Stimulated activated CD4-positive, alpha-beta T cell treated with anti-CD3 and anti-CD28 coated beads, Interleukin-12 subunit alpha, Interleukin-12 subunit beta, amount 100 ng/mL, for 48 hours (primary cell): ENCODE measurements at places on chromosomes 7 and 10.

DNA sequence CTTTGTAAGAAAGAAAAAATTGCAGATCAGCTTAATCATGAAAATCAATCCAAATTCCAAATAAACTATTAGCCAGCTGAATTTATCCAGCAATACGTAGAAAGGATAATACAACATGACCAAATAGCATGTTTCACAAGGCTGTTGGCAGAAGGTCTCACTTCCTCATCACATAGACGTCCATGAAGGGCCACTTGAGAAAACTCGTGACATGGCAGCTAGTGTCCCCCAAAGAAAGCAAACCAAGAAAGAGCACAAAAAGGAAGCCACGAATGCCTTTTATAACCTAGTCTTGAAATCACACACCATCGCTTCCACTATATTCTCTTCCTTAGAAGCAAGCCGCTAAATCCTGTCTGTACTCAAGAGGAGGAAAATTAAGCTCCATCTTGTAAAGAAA lies 105.6 kb upstream of the NRBF2 start:
- no peak for DNase-seq

GRCh38 chr7:2237109-2237602 lies 4.4 kb upstream of the MAD1L1 start:
- no peak for DNase-seq

DNA sequence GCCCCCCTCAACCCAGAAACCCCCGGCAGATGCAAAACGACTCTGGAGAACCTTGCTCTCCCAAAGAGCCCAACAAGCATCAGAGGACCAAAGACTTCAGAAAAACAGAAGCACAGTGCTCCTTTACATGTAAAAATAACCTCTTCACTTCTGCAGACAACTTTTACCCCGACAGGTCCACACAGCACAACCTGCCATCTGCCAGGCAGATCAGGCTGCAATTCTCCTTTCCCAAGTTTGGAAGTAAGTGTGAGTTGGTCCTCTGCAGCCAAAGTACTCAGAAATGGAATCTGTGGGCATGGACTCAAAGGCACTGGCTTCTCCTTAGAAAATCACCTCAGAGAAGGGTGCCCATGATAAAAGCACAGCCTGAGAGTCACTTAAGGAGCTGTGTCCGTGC lies 26.0 kb downstream of the DOCK4 start:
- DNase-seq: no peak

GRCh38 chr7:102823390-102824119 lies 74.8 kb downstream of the FAM185A start:
- DNase-seq: no peak

DNA sequence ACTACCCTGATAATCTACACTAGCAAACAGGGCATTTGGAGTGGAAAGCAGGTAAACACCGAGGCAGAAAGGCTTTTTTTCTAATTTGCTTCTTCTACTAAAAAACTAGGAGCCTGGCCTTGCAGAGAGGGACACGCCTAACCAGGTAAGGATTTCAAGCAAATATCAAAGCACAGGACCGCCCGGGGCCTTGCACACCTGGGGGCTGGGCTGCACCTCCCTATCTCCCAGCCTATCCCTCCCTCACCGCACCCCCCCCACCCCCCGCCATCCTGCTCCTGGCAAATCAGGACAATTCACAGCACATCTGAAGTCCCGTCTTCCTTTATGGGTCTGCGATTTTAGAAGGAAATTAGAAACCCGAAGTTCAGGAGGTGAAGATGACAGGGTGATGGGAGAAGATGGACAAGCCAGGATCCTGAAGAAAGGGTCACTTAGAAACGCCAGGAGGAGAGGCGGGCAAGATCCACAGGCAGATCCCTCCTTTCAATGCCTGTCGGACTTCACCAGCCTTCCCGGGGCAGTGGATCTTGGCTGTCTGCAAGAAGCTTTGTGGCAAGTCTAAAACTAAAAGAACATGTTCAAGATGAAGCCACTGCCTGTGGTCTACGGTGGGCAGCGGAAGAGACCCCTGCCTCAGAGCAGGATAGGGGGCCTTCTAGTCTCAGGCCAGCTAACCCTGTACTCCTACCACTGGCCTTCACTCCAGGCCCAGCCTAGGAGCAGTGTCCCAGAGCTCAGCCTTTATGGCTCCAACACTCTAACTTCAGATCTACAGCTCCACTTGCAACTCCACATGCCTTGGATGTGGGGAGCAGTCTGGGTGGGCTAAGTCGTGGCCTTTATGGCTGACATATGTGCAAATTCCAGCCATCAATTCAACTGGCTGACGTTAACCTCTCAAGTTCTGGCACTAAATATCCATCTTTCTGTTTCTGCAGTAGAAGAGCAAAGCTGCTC lies 43.9 kb downstream of the TNS3 start:
- DNase-seq: no peak

DNA sequence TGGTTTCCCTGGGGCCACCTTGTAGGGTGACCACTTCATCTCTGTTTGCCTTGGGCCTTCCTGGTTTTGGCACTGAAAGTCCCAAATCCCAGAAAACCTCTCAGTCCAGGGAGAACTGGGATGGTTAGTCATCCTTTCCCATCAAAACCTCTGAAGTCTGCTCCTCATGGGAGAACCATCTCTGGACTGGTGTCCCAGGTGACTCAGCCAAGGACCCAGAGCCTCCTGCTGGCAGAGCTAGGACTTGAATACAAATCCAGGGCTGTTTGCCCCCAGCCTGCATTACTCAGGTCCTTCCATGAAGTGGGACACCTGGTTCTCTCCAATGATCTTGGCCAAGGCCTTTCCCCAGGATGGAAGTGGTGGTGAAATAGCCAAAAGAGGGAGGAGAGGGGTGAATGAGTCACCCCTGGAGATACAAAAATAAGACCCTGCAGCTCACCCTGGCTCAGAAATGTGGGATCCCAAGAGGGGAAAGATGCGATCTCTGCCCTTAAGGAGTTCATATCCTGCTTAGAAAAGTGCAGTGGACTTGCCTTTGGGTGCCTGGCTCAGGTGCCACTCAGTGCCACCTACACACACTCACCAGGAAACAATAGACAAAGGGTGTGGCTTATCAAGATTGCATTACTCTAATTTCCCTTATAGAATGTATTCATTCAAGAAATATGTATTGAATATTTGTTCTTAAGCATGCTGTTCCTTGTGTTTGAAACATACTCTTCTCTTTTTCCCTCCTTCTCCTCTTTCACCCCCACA lies 22.0 kb downstream of the ADRA2A start:
- DNase-seq: no peak

DNA sequence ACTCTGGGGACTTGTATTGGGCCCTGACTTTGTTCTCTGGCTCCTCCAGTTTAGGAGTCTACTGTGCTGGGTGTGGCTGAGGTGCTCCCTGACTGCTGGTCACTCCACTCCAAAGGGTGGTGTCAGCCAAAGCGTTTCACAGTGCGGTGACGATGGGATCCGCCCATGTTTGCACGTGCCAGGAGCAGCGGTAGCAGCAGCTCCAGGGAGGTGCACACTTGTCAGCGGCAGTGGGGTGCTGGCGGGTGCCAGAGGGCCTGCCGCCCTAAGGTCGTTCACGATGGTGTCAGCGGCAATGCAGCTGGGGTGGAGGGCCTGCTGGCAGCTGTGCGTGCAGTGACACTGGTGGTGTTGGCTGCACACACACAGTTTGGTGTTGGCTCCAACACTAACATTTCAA lies 268.5 kb upstream of the AKR1E2 start:
- DNase-seq: no peak

- DNase-seq: no peak
These were observed 18.5 kb upstream of the SERPINE1 start for GRCh38 chr7:101108330-101108857.

DNA sequence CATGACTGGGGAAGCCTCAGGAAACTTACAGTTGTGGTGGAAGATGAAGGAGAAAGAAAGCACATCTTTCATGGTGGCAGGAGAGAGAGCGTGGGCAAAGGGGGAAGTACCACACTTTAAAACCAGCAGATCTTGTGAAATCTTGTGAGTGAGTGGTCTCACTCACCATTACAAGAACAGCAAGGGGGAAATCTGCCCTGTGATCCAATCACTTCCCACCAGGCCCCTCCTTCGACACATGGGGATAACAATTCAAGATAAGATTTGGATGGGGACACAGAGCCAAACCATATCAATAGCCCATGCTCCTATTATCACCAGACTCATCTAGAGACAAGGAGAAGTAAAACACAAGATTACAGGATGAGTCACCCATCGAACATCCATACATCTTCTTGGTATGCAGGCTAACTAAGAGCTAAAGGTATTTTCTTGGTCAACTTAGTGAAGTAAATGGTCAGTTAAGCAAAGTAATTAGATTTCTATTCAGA lies 55.3 kb upstream of the YAE1 start:
- DNase-seq: no peak

DNA sequence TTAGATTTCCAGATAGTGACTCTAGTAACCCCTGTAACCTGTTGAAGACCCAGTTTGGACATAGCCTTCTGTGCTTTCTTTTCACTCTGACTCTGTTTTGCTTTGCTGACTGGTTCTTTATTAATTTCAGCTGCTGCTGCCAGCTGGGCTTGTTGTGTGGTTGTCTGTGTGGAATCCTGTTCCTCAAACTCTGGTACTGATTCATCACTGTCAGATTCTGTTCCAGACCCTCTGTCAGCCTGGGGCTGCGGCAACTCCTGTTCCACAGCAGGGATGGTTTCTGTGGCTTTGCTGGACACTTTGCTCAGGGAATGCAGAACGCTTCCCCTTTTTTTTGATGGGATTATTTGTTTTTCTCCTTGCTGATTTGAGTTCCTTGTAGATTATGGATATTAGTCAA lies 104.9 kb downstream of the SEC23IP start:
- no peak for DNase-seq

DNA sequence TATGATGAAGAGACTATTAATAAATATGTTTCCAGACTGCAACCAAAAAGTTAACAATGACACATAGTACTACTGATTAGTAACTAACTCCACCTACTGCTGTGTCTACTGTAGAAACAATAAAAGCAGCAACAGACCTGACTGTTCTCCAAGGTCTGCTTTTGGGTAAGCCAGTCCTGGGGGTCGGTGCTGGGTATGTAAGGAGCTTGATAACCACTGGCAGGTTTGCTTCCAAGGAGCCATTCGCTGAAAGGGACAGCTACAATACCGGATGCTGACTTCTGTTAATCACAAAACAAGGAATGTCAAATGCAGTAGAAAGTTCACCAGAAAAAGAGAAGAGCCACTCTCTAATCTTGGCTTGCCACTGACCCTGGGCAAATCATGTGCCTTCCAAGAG lies 17.7 kb downstream of the NCOA4 start:
- DNase-seq: no peak

DNA sequence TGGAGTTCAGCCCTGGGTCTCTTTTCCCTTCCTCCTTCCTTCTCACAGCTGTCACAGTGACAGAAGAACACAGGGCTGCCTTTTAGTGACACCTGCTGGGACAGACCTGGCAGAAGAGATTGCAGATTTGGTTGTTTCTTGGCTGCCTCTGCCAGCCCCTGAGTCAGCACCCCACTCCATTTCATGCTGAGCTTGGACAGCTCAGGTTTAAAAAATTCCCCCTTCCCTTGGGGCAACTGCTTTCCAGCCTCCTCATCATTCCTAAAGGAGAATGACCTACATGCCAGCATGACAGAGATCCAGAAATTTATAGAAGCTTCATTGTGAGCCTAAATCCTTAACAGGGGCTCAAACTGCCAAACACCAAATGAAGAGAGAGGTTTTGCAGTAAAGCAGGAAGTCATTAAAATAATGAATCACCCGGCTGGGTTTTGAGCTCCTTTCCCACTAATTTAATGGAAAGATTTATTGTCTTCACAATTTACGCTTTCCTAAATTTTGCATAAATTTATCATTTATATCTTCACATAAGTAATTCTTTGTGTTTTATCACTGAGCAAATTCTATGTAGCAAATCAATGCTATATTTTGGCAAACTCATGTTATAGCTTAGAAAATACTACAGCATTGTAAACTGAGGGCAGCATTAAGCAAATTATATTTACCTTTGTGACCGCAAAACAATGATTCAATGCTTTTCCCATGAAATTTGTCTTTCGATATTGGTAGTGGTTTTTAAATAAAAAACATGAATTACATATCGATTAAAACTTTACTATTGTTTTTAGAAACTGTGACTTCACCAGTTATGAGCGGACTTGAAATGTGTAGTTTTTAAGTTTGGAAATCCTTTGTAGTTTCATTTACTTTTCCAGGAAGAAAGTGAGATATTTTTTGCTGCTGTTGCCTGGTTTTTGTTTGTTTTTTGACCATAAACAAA lies 399.5 kb upstream of the ANKRD30A start:
- DNase-seq: no peak

DNA sequence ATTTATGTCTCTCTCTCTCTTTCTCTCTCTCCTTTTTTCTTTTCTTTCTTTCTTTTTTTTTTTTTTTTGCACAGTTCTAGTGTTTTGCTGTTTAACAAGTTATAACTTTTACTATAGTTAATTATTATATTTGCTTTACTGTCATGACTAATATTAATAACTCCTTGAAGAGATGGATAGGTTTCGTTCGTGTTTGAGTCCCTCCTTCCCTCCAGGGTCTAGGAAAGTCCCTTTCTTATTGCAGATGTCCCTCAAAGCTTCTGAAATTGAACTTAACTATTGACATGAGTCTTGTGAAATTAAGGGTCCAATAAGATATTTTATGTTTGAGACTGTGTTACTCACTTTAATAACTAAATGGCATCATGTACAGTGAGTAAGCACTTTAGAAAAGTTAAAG lies 131.4 kb downstream of the PLXDC2 start:
- DNase-seq: no peak

GRCh38 chr10:31700181-31700611 lies 228.4 kb downstream of the ARHGAP12 start:
- no peak for DNase-seq

GRCh38 chr10:72930276-72930675 lies 24.3 kb downstream of the PLA2G12B start:
- no peak for DNase-seq

- DNase-seq: no peak
These were observed 100.2 kb downstream of the COL13A1 start for GRCh38 chr10:69901628-69902505.

DNA sequence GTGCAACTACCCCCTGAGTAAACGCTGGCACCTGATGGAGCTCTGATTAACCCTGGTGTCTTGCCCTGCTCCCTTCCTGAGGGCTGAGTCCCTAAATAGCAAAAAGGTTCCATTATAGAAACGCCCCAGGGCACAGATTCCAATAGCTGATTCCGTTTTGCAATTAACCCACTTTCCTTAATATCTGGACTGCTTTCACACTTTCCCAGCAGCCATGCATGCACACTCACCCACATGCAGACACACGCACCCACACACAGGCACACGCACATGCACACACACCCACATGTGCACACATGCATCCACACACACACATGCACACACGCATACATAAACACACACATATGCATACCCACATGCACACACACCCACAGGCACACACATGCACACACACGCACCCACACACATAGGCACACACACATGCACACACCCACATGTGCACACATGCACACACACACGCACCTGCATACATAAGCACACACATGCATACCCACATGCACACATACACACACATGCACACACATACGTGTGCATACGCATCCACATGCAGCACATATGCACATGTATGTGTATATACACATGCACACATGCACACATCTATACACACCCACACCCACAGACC lies 129.3 kb downstream of the PAXIP1 start:
- no peak for DNase-seq

DNA sequence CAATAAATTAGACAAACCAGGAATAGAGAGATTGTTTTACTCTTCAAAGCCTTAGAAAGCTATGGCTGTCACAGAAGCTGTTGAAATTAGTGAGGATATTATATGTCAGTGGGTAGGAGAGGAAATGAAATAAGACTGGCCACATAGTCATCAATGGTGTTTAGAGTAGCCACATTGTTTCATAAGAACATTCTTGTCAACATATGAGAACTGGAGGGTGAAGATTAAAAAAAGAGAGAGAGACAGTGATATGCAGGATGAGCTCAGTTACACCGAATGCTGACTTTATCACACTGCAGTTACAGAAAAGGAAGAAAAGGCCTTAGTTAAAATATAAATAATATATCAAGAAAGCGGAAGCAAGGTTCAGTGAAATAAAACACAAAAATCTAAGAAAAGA lies 412.0 kb downstream of the CNTNAP2 start:
- DNase-seq: no peak
